Suprapubic skin (tissue), 4 donors: ENCODE measurements at places on chromosomes 4 and X.

GRCh38 chrX:156003486-156004185, 6.1 kb downstream of the IL9R start:
- DNase-seq, result no peak

GRCh38 chr4:30610361-30610760, 109.8 kb upstream of the PCDH7 start:
- no peak for DNase-seq

GRCh38 chrX:3567686-3568085, 145.8 kb downstream of the PRKX start:
- DNase-seq, result no peak

GRCh38 chr4:67933755-67934154, 29.5 kb downstream of the TMPRSS11A start:
- DNase-seq, result no peak

DNA sequence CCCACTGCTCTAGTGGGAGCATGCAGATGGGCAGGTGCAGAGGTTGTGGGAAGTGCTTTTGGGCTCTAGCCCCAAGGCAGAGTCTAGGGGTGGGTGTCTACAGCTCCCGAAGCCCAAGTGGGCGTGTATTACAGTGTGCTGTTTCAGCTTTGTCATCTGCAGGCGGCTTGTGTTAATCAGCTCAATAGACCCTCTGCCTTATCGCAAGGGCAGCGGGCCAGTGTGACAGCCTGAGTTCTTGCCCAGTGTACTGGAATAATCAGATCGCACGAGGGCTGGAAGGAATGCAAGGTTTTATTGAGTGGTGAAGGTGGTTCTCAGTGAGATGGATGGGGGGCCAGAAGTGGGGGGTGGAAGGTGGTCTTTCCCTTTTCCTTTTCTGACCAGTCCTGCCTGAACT, 529.4 kb upstream of the AMOT start:
- DNase-seq, result no peak

DNA sequence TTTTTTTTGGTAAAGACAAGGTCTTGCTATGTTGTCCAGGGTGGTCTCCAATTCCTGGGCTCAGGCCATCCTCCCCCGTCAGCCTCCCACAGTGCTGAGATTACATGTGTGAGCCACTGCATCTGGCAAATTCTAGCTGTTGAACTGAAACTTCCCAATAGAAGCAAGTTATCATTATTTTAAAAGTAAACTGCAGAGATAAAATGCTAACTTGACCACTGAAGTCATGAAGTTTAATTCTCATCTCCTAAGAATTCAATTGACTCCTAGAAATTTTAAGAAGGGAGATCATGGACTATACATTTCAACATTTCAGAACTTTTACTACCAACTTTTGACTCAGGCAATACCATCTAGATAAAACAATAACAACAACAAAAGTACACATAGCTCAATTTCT, 11.7 kb upstream of the EXOSC9 start:
- DNase-seq, result no peak

DNA sequence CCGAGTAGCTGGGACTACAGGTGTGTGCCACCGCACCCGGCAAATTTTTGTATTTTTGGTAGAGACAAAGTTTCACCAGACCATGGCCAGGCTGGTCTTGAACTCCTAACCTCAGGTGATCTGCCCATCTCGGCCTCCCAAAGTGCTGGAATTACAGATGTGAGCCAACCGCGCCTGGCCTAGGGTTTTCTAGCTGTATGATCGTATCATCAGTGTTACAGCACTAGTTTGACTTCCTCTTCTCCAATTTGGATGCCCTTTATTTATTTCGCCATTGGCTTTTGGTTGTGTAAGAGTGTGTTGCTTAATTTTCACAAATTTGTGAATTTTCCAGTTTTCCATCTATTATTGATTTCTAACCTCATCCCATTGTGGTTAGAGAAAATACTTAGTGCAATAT, 5.2 kb downstream of the TKTL1 start:
- DNase-seq, result no peak

DNA sequence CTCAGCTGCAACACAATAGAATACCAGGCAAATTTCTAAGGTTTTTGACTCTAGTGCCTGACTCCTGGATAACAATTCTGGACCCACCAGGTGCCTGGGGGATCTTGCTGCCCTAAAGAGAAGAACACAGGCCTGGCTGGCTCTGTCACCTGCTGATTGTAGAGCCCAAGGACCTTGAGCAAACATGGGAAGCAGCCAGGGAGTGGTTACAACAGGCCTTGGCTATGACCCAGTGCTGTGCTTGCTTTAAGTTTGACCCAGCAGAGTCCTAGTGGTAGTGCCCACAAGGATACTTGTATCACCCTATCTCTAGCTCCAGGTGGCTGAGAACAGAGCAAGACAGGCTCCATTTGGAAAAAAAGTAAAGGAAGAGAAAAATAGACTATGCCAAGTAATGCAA, 176.8 kb upstream of the DCAF12L2 start:
- no peak for DNase-seq

- DNase-seq, result no peak
These were observed 84.0 kb upstream of the HPF1 start for GRCh38 chr4:169841776-169842175.

GRCh38 chr4:139902321-139903320, 237.0 kb downstream of the MGST2 start:
- no peak for DNase-seq

DNA sequence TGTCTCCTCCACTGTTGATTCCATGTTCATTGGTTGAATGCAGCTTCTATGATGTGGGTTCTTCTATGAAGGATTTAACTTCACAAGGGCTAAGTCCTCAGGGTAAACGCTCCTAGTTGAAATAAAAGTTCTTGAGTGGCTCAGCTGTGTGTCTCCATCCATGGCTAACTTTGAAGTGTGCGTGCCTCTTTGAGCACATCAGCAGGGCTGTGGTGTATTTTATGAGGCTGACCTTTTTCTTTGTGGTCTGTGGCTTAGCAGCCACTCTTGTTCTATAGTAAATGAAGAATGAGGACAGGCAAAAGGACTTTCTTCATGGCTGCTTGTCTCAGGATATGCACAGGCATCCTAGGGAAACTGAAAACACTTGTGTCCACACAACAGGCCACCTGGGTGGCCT, 88.5 kb downstream of the KIT start:
- no peak for DNase-seq

- DNase-seq, result no peak
These were observed 1494.4 kb downstream of the STIM2 start for GRCh38 chr4:28354880-28355656.

- no peak for DNase-seq
These were observed 47.2 kb downstream of the CLOCK start for GRCh38 chr4:55499495-55499894.

GRCh38 chr4:126888968-126889367, 743.8 kb upstream of the INTU start:
- DNase-seq, result no peak

GRCh38 chrX:1325515-1326116, 11.0 kb upstream of the IL3RA start:
- DNase-seq, result no peak

DNA sequence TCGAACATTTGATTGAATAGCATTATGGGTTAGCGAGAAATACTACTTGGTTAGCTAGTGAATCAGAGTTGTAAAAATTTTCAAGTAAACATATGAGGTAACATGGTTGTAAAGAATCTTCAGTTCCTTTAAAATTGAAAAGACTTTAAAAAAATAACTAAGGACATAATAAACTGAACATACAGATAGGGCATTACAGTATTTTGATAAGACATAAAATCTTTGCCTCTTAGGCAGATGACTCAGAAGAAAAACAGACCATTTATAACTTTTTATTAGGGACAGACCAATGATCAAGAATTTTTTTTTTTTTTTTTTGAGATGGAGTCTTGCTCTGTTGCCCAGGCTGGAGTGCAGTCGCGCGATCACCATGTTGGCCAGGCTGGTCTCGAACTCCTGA, 43.1 kb downstream of the PNMA5 start:
- no peak for DNase-seq

DNA sequence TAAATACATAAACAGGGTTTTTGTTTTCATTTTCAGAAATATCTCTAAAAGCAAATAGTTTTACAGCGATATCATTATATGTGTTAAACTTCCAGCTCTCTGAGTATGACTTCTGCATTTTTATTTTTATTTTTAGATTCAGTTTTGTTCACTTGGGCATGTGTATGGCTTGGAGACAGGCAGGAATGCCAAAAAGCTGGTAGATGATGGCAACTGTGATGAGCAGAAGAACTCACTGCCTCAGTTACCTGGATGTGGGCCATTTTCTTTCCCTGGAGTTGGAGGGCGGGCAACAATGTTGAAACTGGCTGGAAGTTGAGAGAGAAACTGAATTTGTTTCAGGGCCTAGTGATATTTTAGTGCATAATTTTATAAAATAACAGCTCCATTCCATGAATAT, 266.4 kb downstream of the ARHGAP24 start:
- DNase-seq, result no peak

- DNase-seq, result no peak
These were observed 20.1 kb upstream of the CXCR3 start for GRCh38 chrX:71638409-71638808.

GRCh38 chrX:137482136-137482535, 83.8 kb upstream of the ZIC3 start:
- DNase-seq, result no peak

- DNase-seq, result no peak
These were observed 10.1 kb downstream of the FGFRL1 start for GRCh38 chr4:1021386-1022050.

GRCh38 chr4:41820473-41820872, 71.9 kb upstream of the PHOX2B start:
- no peak for DNase-seq

DNA sequence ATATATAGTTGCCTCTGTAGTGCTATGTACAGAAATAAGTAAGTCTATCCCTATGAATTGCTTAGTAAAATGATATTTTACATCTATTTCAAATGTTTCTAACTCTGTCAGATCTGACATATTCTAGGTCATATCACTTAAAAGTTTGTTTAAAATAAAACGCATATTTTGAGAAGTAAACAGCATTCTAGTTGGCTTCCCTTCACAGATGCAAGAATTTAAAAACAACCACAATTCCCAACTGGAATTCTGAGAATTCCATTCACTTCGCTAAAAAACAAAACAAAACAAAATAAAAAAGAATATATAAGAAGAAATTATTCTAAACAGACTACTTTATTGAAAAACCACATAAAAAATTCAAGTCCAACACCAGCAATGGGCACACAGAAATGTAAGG, 126.0 kb downstream of the PPP3CA start:
- DNase-seq, result no peak

GRCh38 chrX:136880003-136880451, 498 bp downstream of the RBMX start:
- DNase-seq, result no peak

DNA sequence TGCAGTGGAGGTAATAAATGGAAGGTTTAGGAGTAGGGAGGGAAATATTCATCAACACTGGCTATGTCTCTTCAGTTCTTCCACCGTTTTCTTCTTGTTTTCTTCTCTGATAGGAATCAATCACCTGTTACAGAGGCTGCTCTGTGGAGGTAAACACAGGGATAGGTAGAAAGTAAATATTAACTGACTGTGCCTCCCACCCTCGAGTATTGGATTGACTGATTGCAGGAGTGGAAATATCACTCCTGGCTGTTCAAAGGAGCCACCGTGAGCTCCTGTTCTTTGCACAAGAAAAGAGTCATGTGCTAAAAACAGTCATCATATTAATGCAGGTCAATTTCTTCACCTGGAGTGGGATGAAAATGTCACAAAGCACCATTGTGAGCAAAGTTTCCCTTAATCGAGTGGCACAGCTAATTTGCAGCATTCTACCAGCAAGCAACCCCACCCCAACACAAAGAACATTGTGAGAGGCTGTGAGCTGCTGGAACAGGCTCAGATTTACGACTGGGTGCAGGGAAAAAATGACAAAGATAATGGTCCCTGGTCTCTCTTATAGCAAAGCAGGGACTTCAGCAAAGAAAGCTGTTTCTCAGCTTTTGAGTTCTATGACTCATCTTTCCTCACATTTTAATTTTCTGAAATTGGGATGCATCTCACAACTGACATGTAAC, 113.7 kb upstream of the TSPAN5 start:
- DNase-seq, result no peak

DNA sequence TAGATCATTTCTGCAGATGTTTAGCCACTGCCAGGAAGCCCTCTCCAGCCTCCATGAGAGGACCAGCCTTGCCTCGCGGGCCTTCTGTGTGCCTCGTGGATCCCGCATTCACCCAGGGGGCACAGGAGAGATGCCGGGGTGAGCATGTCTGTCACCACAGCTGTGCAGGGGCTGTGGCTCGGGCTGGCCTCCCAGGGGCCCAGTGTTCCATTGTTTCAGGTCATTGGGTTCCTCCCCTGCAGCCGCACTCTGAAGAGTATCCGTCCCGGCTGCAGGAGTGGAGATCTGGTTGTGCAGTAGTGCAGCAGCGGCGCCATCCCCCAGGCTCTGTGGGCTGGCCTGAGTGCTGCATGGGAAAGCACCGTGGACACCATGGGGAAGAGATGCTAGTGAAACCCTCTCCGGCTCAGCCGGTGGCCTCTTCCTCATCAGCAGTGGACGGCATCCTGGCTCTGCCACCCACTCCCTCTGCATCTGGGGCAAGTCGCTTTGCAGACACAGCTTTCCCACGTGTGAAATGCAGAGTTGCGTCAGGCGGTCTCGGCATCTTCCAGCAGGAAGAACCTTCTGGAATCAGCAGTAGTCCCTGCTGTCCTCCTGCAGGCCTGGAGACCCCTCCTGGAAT, 29.1 kb downstream of the TBC1D14 start:
- no peak for DNase-seq

DNA sequence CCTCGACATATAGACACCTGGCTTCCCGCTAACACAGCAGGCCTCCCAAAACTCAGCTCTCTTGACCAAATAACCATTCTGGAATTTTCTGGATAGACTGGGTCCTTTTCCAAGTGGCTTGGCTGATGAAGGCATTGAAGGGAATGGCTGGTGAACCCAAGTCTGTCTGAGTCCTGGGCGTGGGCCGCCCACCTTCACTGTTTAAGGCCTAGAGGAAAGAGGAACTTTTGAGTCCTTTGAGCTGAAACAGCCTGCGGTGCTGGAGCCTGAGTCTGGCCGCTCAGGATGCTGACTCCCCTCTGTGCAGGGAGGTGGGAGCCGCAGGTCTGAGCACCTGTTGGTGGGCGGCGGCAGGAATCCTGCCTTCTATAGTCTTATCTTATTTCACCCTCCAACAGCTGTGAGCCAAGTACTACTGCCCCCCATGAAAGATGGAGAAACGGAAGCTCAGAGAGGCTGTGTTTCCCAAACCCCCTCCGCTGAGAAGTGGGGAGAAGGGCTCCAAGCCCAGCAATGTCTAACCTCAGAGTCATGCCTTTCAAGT, 23.4 kb downstream of the ACOX3 start:
- no peak for DNase-seq

- DNase-seq, result no peak
These were observed 4.7 kb upstream of the AMMECR1 start for GRCh38 chrX:110322603-110323002.
